Left colon (tissue), 2 donors: ENCODE measurements at places on chromosomes 16 and 17. TPM values are rescaled to one million over a fixed set of nuclear protein-coding genes. Genes with fewer than 3 reads are reported as not detected.

Gene GAST
- total RNA-seq, result not detected

Gene DHRS7C
- 0.36 TPM for total RNA-seq

Gene SOST
- not detected for total RNA-seq

Gene CDRT4
- total RNA-seq, result 6.6 TPM

Gene LONP2
- total RNA-seq, result 64.1 TPM

Gene CD300H
- not detected for total RNA-seq

Gene ZNF19
- 8.3 TPM for total RNA-seq

Gene OR1F1
- total RNA-seq, result not detected
